ENCODE measurements at places on chromosomes 11 and 22.

GRCh38 chr11:961921-962320 lies 36.3 kb downstream of the AP2A2 start:
- no peak for DNase-seq

DNA sequence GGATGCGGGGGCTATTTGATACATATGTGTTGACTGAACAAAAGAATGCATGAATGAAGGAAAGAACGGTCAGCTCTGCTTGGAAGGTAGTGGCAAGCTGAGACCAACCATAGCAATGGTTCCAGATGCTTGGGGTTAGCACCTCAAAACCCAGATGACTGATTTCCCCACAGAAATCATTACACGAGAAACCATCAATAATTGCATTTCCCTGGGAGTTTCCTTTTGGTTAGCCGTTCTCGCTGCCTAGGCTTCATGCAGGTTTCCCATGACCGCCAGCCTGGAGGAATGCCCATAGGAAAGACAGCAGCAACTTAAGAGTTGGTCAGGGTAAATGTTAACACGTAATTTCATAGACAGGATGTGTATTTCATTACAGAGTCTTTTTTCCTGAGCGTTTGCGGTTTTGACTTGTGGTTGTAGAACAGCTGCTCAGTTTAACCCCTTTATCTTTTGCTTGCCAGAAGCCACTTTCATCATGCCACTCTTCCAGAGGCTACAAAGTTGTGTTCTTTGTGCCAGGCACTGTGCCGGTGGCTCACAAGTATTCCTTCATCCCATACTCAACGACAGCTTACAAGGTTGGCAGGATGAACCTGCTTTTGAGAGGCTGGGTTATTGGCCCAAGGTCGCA lies 2.8 kb downstream of the IL17RA start:
- peak; percentile 27 for DNase-seq

GRCh38 chr22:24985826-24986214 lies 33.3 kb downstream of the KIAA1671 start:
- no peak for DNase-seq

GRCh38 chr11:116071241-116071640 lies 567.0 kb upstream of the CADM1 start:
- DNase-seq = no peak

- no peak for DNase-seq
These were observed 19.7 kb upstream of the PDGFB start for GRCh38 chr22:39264349-39265038.
